ENCODE measurements at places on chromosomes 13 and 19.

DNA sequence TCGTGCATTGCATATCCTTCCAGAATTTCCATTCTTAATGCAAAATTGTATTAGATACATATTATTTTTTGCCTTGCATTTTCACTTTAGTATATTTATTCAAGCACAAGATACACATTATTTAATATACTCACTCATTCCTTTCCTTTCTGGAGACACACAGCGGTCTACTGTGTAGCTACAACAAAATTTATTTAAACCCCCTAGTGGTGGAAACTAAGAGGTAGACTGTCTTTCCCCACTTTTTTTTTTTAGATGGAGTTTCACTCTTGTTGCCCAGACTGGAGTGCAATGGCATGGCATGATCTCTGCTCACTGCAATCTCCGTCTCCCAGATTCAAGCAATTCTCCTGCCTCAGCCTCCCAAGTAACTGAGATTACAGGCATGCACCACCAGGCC is 2040.3 kb upstream of the PCDH20 start:
- no peak for DNase-seq

DNA sequence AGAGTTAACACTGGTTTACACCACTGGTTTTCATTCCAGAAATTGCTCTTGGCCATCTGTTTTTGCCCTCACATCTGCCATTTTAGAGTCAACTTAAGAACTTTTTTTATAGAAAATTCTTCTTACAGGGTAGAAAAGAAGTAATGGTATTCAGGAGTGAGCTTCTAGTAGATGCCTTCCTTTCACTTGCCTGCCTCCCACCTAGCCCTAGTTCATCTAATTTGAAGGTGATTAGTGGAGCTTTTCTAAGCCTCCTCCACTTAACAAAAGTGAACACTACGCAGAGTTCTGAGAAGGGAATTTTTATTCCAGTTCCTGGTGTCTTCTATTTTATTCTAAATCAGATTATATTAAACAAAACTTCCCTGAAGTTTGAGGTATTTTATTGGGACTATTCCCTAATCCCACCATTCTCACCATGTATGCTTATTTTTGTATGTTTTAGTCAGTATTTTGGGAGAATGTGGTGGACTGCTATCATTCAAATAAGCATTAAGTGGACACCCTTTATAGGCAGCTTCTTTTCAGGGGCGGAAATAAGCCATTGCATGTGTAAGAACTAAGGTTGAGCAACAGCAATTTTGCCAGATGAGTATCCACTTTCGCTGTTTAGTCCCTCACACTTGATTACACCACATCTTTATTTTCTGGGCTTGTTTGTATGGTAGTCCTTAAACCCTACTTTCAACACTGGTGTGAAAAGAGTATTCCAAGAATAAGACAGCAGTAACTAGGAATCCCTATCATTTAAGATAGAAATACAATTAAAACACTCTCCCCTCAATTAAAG is 156.9 kb downstream of the ENOX1 start:
- DNase-seq, result no peak

DNA sequence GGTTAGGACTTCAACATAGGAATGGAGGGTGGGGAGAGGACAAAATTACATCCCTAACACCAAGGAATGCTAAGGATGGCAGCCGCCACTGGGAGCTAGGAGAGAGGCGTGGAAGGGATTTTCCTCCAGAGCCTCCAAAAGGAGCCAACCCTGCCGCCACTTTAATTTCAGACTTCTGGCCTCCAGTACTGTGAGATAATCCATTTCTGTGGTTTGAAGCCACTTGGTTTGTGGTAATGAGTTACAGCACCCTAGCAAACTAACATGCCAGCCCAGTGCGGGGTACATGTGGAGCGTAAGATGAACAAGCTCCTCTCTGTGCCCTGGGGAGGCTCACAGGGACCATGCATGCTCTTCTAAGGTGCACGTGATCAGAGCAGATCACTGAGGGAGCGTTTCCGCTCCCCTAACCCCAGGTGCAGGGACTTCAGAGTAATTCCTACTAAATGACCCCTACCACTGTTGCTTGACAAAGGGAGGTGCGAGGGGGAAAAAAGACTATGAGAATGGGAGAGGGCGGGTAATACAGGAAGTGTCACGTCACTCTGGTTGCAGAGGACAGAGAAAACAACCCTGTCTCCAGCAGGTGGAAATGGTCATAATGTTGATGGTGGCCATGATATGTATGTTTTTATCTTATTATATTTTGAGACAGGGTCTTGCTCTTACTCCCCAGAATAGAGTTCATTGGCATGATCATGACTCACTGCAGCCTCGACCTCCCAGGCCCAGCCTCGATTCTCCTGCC is 12.0 kb downstream of the FPR1 start:
- DNase-seq, result no peak

- DNase-seq, result peak; percentile 23
Observed at GRCh38 chr19:7858109-7858770, 15.9 kb downstream of the PRR36 start.

- DNase-seq, result no peak
Observed at GRCh38 chr13:19836472-19836871, 27.0 kb downstream of the ZMYM5 start.

DNA sequence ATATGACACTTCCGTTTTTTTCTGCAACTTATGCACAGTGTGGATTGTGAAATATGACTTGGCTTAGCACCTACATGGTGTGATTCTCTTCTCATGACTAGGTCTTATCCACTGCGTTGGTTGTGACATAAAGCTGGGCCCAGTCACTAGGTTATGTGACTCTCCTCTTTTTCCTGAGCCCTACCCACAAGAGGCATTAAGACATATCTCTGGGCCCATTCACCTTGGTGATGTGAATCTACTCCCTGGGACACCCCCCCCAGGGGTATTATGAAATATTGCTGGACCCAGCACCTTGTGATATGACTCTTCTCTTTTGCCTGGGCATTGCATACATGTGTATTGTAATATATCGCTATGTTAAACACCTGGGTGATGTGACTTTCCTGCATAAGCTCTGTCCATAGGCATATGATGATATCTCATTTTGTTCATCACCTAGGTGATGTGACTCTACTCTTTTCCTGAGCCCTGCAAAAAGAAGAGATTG is 85.8 kb upstream of the ZNF43 start:
- DNase-seq, result no peak

- DNase-seq, result no peak
Observed at GRCh38 chr19:5958074-5958850, 19.7 kb downstream of the RANBP3 start.

DNA sequence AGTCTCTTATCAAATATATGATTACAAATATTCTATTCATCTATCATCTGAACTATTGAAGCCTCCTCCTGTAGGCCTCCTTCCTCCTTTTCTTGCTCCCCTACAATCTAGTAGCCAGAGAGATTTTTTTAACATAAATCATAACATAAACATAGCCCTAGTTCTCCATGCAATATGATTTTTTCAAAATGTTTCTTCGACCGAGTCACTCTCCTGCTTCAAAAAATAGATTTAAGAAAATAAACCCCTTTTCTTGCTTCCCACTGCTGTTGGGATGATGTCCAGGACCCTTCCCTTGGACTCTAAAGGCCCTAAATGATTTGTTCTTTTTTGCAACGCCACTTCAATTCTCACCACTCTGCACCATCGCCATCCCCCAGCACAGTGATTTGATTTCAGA is 319.7 kb upstream of the TSHZ3 start:
- DNase-seq, result no peak

DNA sequence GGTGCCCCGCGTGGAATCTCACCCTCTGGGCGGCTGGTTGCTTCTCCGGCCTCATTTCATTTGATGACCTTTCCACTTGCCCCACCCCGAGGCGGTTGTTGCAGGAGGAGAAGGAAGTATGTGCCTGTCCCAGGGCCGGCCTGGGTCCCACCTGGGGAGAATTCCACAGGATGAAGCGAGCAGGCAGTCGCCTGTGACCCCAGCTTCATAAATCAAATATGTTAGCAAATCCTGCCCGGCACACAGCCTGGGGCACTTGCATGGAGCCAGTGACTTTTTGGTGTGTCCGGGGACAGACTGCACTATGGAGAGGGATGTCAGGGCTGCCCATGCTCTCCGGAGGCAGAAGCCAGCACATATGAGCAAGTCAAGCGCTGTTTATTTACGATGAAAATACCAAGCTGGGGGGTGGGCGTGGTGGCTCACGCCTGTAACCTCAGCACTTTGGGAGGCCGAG is 19.7 kb upstream of the ZBTB7A start:
- no peak for DNase-seq

GRCh38 chr13:35598233-35598632 is 121.7 kb upstream of the MAB21L1 start:
- no peak for DNase-seq

Data from 8988T (cell line).